ENCODE measurements at places on chromosomes 2 and 18.

DNA sequence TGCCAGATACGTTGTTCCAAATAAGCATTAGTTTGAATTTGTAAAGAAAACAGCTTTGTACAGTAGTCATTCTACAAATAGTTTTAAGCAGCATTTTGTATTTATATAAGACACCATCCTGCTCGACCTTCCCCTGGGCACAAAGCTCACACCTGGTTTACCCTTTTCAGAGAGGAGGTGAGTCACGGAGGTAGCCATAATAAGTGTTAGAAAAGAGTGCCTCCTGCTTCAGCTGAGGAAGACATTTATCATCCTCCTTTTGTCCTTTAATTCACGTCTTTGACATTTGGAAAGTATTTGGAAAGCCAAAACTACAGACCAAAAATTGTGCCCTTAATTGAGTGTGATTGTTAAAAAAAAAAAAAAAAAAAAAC, 6.8 kb downstream of the RAB12 start:
- DNase-seq, result no peak

GRCh38 chr2:101625387-101625786, 72.1 kb upstream of the MAP4K4 start:
- no peak for DNase-seq

DNA sequence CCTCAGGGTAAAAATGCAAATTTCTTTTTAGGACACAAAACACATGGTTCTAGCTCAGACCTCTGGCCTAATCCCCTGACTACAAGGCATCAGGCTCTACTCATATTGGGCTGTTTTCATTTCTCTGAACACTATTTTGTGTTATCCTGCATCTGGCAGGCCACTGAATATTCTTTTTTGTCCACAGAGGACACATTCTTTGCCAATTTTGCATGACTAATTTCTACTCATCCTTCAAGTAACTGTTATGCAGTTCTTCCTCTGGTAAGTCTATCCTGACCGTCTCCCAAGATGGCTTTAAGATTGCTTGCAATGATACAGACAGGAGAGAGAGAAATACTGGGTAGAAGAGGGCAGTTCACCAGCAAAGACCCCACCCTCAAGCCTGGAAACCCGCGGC, 107.6 kb upstream of the RGPD4 start:
- DNase-seq, result no peak

DNA sequence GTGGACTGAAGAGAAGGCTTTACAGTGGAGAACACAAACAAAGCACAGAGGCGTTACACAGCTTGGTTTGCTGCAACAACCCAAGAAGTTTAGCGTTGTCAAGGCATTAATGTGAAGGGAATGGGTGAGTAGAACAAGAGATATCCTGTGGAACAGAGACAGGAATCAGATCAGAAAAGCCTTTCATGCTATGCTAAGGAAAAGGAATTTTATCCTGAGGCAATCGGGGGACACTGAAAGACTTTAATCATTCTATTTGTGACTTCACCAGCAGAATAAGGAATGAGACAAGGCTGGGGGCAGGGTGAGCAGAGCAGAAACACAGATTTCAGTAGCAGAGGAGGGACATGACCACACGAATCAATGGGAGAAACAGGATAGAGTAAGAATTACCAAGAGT, 600.7 kb downstream of the IRS1 start:
- DNase-seq, result no peak

DNA sequence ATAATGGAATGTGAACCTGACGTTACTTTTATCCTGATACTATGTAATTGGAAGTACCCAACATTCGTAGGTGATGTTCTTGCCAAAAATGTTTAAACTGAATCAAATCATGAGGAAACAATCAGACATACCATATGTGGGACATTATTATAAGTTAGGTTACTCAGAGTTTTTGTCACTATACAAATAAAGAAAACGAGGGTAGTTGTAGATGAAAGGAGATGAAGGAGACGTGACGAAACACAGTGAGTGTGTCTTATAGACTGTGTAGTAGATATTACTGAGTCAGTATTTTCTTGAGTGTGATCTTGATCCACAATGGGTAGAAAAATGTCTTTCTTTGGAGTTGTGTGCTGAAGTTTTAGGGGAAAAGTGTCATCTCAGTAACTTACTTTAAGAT, 176.8 kb downstream of the ZNF407 start:
- DNase-seq, result no peak

GRCh38 chr18:64091526-64091925, 57.4 kb downstream of the LINC00305 start:
- DNase-seq, result no peak

DNA sequence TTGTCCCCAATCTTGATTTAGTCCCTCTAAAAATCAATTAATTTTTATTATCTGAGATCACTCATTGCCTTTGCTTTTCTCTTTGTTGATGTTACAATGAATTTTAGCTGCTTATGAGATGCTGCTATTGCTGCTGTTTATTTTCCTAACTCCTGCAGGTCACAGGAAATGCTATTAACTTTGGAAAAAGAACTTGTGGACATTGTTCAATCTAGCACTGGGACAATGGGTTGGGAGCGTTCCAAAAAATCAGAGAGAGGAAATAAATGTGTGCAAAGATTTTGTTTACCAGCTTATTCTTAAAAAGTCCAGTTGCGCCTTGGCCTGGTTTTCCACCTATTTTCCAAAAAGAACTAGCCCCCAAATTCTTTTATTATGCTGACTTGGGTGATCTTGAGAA, 268.3 kb downstream of the PTH2R start:
- DNase-seq, result no peak

GRCh38 chr2:100460904-100461530, 9.3 kb upstream of the NMS start:
- no peak for DNase-seq

DNA sequence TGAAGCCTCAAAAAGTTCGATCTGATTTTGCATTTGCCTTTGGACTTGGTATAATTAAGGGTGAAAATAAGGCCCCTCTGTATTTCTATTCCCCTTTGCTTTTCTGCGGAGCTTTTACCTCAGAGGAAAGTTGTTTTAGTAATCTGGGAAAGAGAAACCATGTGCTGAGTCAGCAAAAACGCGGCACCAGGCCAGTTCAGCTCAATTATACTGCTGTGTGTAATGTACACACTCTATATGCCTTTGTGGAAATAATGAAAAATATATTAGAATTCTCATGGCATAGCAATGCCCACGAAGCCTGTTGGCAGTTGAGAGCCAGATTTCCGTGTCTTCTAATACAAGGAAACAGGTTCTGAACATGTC, 161.9 kb upstream of the SIX2 start:
- DNase-seq, result no peak

GRCh38 chr2:126952216-126952615, 53.5 kb downstream of the TEX51 start:
- DNase-seq, result no peak

DNA sequence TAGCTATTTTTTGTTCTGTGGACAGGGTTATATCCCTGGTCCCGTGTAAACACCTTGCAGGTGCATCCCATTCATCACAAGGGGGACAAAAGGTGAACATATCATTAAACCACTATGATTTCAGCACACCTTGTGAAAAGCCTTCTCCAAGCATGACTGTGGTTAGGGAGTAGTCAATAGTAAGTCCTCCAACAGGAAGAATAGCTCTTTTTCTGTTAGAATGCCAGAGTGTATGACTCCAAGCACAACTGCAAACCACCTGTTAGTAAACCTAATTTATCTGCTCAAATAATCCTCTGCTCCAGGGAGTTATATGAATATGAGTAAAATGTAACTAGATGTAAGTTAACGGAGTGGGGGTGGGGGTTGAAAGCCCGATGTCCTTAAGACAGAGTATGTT, 240.5 kb downstream of the AGPS start:
- no peak for DNase-seq

Data from stimulated activated CD8-positive, alpha-beta memory T cell treated with anti-CD3 and anti-CD28 coated beads, Interleukin-4, amount 100 ng/mL, for 1 hour (primary cell).